ENCODE measurements at places on chromosomes 7 and 10.

- H3K27me3 ChIP-seq = no peaks in the 10 kb centered on the region
- H3K36me3 ChIP-seq = no peaks in the 10 kb centered on the region
- no peak overlapping the region for H3K27ac ChIP-seq
- no peak for DNase-seq
- no peak overlapping the region for H3K4me3 ChIP-seq
- H3K4me1 ChIP-seq = no peaks in the 10 kb centered on the region
These were observed 257.3 kb upstream of the TCERG1L start for GRCh38 chr10:131568866-131569265.

GRCh38 chr7:129368389-129368986 is 65.7 kb upstream of the STRIP2 start:
- no peaks in the 10 kb centered on the region for H3K36me3 ChIP-seq
- H3K4me1 ChIP-seq = peaks cover 6% of the 10 kb centered on the region
- no peak overlapping the region for H3K4me3 ChIP-seq
- no peaks in the 10 kb centered on the region for H3K27me3 ChIP-seq
- no peak overlapping the region for H3K27ac ChIP-seq

DNA sequence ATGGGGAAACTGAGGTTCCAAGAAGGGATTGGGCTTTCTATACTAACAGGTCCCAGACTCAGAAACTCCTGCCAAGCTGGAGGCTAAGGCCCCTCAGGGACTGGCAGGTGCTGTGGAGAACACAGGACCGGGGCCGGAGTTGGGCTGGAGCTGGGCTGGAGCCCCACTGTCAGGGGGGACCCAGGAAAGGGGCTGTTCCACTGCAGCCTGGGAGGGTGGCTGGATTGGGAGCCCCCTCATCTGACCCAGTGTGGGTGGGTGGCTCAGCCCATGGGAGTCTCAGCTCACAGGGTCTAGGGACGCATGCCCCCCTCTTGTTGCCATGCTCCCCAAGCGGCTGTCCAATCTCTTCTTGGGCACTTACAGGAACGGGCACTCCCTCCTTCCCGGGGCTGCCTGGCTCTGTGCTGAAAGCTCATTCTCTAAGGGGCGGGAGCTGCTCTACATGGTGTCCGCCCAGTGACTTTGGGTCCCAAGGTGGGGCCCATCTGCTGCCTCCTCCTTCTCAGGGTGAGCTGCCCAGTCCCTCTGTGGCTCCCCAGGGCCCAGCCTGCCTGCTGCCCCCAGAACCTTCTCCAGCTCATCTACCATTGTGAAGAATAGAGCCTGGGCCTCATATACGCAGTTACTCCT is 126.5 kb downstream of the MYL10 start:
- DNase-seq = no peak
- no peaks in the 10 kb centered on the region for H3K36me3 ChIP-seq
- H3K4me3 ChIP-seq = no peak overlapping the region
- H3K4me1 ChIP-seq = no peaks in the 10 kb centered on the region

DNA sequence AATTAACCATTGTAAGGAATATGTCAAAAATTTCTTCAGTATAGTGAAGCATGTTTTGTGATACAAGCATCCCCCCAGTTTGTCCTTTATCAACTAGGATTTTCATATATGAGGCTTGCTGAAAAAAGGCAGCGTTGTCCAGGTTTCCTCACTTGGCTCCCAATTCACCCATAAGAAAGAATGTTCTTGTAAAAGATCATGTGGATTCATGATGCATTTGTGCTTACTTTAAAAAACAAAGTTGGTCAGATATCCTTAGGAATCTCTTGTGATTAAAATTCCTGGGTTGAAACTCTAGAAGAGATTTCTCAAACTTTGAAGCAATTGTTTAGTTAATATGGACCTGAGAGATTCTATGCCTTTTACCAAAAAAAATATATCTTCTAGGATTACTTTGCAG is 181.8 kb downstream of the KIAA1217 start:
- H3K27me3 ChIP-seq = no peaks in the 10 kb centered on the region
- H3K4me1 ChIP-seq = no peaks in the 10 kb centered on the region
- DNase-seq = no peak
- H3K36me3 ChIP-seq = no peaks in the 10 kb centered on the region

DNA sequence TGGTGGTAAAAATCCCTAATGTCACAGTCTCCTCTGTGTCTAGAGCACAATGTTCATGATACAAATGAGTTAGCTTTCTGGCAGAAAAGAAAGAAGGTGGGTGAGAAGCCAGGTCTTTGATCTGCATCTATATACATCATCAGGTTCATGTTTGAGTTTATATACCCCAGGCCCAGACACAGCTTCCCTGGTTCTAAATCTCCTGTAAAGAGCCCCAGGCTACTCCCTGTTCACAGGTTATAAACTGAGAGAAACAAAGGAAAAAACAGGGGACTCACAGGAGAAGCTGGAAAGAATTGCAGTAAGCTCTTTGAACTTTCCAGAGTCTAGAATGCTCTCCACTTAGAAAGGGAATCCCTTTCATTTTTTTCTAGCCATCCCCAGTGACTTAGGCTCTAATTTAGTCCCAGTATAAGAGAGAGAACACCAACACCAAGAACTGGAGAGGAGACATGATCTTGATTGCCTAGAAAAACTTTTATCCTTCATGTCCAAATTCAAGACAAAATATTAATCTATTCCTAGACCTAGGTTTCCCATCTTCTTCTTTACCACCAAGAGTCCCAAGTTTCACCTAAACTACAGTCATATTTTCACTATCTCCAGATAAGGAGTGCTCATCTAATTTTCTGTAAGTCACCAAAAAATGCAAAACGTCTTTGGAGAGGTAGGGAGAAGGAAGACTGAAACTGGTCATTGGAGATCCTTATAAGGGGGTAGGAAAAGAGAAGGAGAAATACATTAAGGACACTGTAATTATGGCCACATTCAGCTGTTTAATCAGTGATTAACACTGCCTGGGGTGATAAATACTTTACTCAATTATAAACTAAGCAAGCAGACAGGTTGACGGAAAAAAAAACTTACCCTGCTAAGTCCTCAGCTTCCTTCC is 469 bp downstream of the MSS51 start:
- peaks cover 3% of the 10 kb centered on the region for H3K36me3 ChIP-seq
- no peaks in the 10 kb centered on the region for H3K27me3 ChIP-seq

- H3K4me1 ChIP-seq = no peaks in the 10 kb centered on the region
- DNase-seq = no peak
- H3K36me3 ChIP-seq = no peaks in the 10 kb centered on the region
These were observed 686.9 kb downstream of the NXPH1 start for GRCh38 chr7:9120331-9120730.

GRCh38 chr7:101935521-101936141 is 118.2 kb downstream of the CUX1 start:
- no peak overlapping the region for H3K27ac ChIP-seq
- H3K4me3 ChIP-seq = no peak overlapping the region

- no peaks in the 10 kb centered on the region for H3K36me3 ChIP-seq
- no peak overlapping the region for H3K4me3 ChIP-seq
- peak overlapping the region; percentile 85 for H3K27ac ChIP-seq
- H3K4me1 ChIP-seq = peaks cover 61% of the 10 kb centered on the region
- H3K27me3 ChIP-seq = no peaks in the 10 kb centered on the region
These were observed 196.3 kb downstream of the JCAD start for GRCh38 chr10:29862923-29863614.

DNA sequence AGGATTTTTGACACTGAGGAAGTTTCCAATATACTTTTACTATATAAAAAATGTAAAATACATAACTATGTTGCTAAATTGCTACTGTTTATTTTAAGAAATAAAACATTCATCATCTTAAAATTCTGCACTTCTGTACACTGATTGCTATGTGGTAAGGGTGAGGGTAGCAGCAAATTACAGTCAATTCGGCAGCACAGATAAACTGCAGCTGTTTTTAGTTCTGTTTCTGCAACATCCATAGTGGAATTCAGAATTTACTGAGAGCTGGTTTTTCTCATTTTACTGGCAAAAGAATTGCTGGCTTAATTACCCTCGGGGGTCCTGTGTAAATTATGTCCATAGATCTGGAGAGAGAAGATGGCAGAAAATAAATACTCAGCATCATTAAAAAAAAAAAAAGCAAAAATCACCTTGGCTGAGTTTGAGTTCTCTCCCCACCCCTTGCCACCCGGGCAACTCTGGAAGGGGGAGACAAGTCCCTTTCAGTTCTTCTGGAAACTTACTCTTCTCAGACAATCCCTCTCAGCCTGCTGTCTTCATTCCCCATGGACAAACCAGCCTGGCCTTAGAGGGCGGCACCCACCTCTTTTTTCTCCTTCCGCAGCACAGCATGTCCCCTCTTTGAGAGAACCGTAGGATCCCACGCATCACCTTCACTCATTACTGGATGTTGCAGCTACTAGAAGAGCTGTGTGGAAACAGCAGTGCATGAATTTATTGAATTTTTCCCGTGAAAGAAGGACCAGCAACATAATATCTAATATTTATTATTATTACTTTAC is 501.1 kb upstream of the CELF2 start:
- no peaks in the 10 kb centered on the region for H3K36me3 ChIP-seq
- no peaks in the 10 kb centered on the region for H3K27me3 ChIP-seq
- no peak overlapping the region for H3K27ac ChIP-seq
- DNase-seq = no peak
- H3K4me1 ChIP-seq = no peaks in the 10 kb centered on the region
- H3K4me3 ChIP-seq = no peak overlapping the region

- H3K4me1 ChIP-seq = peaks cover 6% of the 10 kb centered on the region
- no peaks in the 10 kb centered on the region for H3K36me3 ChIP-seq
- H3K27me3 ChIP-seq = no peaks in the 10 kb centered on the region
- no peak for DNase-seq
- H3K4me3 ChIP-seq = no peak overlapping the region
- H3K27ac ChIP-seq = no peak overlapping the region
These were observed 150.3 kb downstream of the POLR1F start for GRCh38 chr7:19558527-19558926.

- peaks cover 17% of the 10 kb centered on the region for H3K27me3 ChIP-seq
- H3K4me1 ChIP-seq = peaks cover 5% of the 10 kb centered on the region
- H3K36me3 ChIP-seq = no peaks in the 10 kb centered on the region
- H3K4me3 ChIP-seq = no peak overlapping the region
These were observed 32.6 kb downstream of the TMEM270 start for GRCh38 chr7:73893342-73894101.

GRCh38 chr7:151705636-151706276 is 171.2 kb downstream of the PRKAG2 start:
- no peaks in the 10 kb centered on the region for H3K36me3 ChIP-seq
- DNase-seq = peak; percentile 70
- H3K4me3 ChIP-seq = no peak overlapping the region
- no peaks in the 10 kb centered on the region for H3K27me3 ChIP-seq
- H3K27ac ChIP-seq = no peak overlapping the region
- H3K4me1 ChIP-seq = peaks cover 17% of the 10 kb centered on the region

- no peak overlapping the region for H3K27ac ChIP-seq
- no peak overlapping the region for H3K4me3 ChIP-seq
- peaks cover 8% of the 10 kb centered on the region for H3K4me1 ChIP-seq
These were observed 39.8 kb downstream of the ATOH7 start for GRCh38 chr10:68192113-68192512.

GRCh38 chr10:84196941-84197340 is 2.6 kb downstream of the CDHR1 start:
- no peaks in the 10 kb centered on the region for H3K36me3 ChIP-seq
- peaks cover 6% of the 10 kb centered on the region for H3K4me1 ChIP-seq
- H3K27me3 ChIP-seq = peaks cover 55% of the 10 kb centered on the region
- H3K4me3 ChIP-seq = no peak overlapping the region
- no peak for DNase-seq

- DNase-seq = no peak
- H3K27ac ChIP-seq = no peak overlapping the region
These were observed 20.2 kb upstream of the PPIF start for GRCh38 chr10:79327090-79327457.

GRCh38 chr10:102468683-102469082 is 17.3 kb upstream of the C10orf95 start:
- DNase-seq = no peak
- H3K36me3 ChIP-seq = no peaks in the 10 kb centered on the region
- no peaks in the 10 kb centered on the region for H3K4me1 ChIP-seq

- H3K27me3 ChIP-seq = no peaks in the 10 kb centered on the region
- DNase-seq = no peak
- no peak overlapping the region for H3K4me3 ChIP-seq
- no peak overlapping the region for H3K27ac ChIP-seq
- H3K36me3 ChIP-seq = no peaks in the 10 kb centered on the region
These were observed 3.8 kb upstream of the MKI67 start for GRCh38 chr10:128130051-128130450.

GRCh38 chr10:61628875-61629513 is 33.7 kb upstream of the CABCOCO1 start:
- peak; percentile 71 for DNase-seq
- no peaks in the 10 kb centered on the region for H3K27me3 ChIP-seq
- peaks cover 19% of the 10 kb centered on the region for H3K4me1 ChIP-seq
- H3K27ac ChIP-seq = peak overlapping the region; percentile 13

DNA sequence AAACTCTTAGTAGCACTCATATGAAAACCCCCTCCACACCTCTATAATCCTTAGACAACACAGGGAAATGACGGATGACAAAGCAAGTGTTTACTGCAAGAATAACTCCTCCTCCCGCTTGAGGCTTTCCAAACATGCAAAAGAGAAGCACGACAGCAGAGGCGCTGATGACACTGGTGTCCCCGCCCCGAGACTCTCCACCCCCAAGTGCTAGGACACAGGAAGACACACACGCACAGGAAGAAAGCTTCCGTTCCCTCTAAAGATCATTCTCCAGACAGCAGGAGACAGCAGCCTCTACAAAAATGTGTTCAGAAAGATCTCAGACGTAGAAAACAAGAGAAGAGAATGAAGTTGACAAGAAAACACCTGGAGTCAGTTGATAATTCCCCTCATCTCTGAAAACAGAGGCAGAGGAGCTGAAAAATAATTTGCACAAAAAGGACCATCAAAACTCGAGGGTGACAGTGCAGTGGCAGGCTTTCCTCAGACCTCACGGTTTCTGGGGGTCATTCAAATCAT is 90.2 kb downstream of the DLG5 start:
- no peaks in the 10 kb centered on the region for H3K27me3 ChIP-seq
- H3K27ac ChIP-seq = no peak overlapping the region
- DNase-seq = no peak
- no peak overlapping the region for H3K4me3 ChIP-seq

- DNase-seq = no peak
- H3K27me3 ChIP-seq = no peaks in the 10 kb centered on the region
- H3K27ac ChIP-seq = no peak overlapping the region
- peaks cover 5% of the 10 kb centered on the region for H3K36me3 ChIP-seq
These were observed 55.6 kb downstream of the C1GALT1 start for GRCh38 chr7:7237978-7238267.

DNA sequence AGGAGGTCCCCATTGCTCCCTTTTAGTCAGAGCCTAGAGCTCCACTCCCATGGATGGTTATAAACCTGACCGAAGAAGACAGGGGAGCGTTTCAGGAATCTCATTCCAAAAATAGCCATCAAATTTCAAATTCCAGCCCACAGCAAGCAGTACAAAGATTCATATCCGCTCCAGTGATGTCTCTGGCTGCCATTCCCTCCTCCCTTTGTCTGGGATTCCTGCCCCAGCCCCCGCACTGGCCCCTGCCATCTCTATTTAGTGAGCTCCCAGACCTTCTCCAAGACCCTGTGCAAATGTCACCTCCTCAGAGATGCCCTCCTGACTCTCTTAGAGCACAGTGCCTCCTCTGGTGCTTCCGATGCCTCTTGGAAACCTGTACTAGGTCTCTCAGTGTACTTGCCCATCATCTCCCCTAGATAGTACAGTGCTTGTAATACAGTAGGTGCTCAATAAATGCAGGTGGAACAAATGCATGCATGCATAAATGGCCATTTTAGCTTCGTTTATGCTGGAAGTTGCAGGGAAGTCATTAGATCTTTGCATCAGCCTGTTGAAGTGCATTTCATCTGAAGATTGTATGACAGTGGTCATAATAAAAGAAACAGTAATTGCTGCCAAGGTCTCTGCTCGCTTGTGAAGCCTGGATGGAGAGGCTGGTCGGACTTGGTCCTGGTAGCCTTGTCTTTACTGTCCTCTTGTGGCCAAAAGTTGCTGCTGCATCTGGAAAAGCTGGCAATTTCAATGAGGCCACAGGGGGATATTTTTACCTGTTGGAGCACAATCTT is 32.0 kb upstream of the HABP2 start:
- H3K4me3 ChIP-seq = no peak overlapping the region
- no peak overlapping the region for H3K27ac ChIP-seq
- no peaks in the 10 kb centered on the region for H3K4me1 ChIP-seq
- peak; percentile 23 for DNase-seq

All from keratinocyte (primary cell).